Activated B cell treated with CpG ODN at 0.5 μM for 24 hours (primary cell): ENCODE measurements at places on chromosomes 7 and 10. TPM values are rescaled to one million over a fixed set of nuclear protein-coding genes. Genes with fewer than 3 reads are reported as not detected.

Gene FGFBP3
- 1.8 and 2.0 TPM in 2 replicates for total RNA-seq

Gene HYAL4
- not detected in 2 replicates for total RNA-seq

Gene PAPSS2
- not detected in 2 replicates for total RNA-seq

Gene DGKI
- total RNA-seq = not detected in 2 replicates

DNA sequence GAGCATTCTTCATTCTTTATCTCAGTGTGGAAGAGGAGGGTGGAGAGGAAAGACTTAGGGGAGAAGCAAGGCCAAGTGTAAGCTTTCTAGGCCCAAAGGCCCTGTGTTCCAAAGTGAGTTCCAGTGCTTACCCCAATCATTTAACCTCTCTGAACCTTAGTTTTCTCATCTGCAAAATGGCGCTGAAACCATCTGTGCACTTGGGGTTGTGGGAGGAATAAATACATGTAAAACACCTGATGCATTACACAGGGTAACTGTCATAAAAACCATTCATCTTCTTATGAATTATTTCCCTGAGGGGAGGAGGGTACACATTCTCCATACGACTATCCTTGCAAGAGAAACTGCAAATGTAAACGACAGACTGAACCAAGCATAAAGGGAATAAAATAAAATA, 19.0 kb downstream of the PIK3AP1 start:
- DNase-seq = no peak

DNA sequence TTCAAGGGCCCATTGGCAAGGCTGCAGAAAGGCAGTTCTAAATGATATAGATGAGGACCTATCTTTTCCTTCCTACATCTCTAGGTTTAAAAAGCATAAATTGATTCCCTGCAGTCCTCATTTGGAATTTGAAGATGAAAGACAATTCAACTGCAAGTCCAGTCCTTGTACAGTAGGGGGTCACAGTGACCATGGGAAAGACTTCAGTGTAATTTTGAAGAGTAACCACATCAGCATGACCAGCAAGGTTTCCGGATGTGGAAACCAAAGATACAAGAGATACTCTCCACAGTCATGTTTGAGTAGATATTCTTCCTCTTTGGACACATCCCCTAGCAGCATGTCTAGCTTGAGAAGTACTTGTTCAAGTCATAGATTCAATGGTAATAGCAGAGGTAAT, 539.3 kb upstream of the TEX47 start:
- DNase-seq = no peak

GRCh38 chr7:141785706-141786552, 4.1 kb upstream of the TAS2R5 start:
- DNase-seq = no peak

DNA sequence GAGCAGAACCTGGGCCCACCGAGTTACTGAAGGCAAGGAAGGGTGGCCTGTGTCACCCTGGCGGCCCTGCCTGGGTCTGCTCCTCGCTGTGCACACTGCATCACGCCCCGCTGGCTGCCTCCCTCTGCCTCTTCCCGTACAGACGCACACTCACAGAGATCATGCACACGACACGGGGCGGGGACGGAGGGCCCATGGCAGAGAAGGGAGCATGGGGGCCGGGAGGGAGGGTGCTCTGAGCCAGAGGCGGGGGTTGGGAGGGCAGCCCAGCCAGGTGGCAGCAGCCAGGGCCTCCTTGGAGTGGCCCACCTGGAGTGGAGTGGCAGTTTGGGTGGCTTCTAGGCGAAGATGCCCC, 16.6 kb downstream of the BUD23 start:
- no peak for DNase-seq

DNA sequence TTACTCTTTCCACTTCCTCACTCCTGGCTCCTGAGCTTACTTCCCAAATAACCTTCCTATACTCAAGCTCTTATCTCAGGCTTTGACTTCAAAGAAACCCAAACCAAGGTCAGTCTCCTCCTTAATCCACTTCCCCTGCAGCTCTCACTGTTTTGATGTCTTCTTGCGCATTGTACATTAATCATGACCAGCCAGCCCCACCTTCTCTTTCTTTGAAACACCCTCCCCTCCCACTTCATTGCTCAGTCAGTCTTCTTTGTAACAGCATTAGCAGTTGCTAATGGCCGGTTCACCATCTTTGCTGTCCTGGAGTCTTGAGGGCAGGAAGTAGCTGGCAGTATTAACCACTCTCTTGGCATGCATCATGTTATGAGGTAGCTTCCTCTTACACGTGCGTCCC, 57.9 kb upstream of the CHCHD3 start:
- DNase-seq = no peak

GRCh38 chr10:113235508-113235907, 285.5 kb downstream of the TCF7L2 start:
- DNase-seq = no peak

DNA sequence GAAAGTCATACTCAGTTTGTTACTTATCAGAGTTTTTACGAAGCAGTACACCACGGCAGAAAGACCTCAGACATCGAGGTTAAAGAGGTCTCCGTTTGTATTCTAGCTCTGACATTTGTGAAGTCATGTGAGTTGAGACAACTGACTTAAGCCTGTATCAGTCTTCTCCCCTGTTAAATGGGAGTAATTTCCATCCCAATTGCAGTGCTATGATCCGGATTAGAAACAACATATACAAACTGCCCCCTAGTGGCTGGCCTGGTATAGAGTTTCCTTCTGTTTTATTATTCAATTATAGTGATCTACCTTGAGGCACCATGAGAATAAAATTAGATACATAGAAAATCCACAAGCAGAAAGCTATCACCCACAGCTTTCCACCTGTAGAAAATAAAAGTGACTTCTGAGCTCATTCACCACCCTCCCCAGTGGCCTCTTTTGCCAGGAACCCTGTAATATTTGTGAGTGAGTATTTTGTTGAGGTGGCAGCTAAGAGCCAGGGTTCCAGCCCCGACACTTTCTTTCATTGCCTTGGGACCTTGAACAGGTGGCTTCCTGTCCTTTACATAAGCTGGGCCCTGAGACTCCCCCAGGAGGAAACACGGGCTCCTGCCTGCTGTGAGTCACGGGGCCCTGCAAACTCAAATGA, 607.2 kb upstream of the MGMT start:
- DNase-seq = no peak

DNA sequence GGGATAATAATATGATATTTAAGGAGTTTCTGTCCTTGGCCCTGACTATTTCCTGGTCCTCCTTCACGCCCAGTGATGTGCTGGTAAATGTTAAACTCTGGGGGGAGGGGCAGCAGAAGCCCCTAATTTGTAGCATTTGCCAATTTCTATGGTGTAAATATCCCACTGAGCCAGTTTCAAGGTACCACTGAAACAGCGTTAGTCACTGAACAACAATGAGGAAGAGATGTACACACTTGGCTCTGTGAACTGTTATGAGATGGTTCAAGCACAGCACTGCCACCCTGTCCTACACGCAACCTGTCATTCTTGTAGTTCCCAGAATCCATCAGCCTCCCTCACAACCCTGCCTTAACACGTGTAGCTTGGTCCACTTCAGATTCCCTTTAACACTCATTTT, 39.8 kb downstream of the MET start:
- no peak for DNase-seq

- DNase-seq = no peak
These were observed 245.2 kb downstream of the ABCA13 start for GRCh38 chr7:48416327-48416908.

GRCh38 chr7:143811-144453, 48.4 kb upstream of the FAM20C start:
- DNase-seq = peak; percentile 18

GRCh38 chr7:141027043-141027442, 12.3 kb upstream of the MRPS33 start:
- DNase-seq = no peak

GRCh38 chr7:41817386-41817785, 114.5 kb upstream of the INHBA start:
- DNase-seq = no peak

DNA sequence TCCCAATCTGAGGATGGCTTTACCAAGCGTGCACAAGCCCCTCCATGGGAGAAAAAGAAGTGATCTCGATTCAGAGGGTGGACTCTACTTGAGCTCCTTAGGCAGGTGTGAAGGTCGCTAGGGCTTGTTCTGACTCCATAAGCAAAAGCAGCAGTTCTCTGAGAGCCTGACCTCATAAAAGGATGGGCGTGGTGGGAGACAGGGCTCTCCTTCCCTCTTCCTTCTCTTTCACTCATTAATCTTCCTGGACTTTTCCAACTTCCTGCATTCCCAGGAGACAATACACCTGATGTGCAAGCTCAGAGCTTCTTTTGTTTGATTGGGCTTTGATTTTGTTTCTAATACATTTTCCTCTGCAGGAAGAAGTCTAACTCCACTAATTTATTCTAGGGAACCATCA, 22.3 kb upstream of the TMEM72 start:
- no peak for DNase-seq
